ENCODE measurements at places on chromosomes 13 and 19. TPM values are rescaled to one million over a fixed set of nuclear protein-coding genes. Genes with fewer than 3 reads are reported as not detected.
A peak's percentile ranks its signal among the peaks of the same experiment; 100 is the strongest.

The SHISA7 gene
- total RNA-seq: 0.03 TPM

The DOHH gene
- total RNA-seq: 18.5 TPM

GRCh38 chr13:20258208-20258962 is 26.3 kb upstream of the GJB6 start:
- no peak for DNase-seq
- H3K36me3 ChIP-seq: no peaks in the 10 kb centered on the region
- no peak overlapping the region for H3K4me3 ChIP-seq

DNA sequence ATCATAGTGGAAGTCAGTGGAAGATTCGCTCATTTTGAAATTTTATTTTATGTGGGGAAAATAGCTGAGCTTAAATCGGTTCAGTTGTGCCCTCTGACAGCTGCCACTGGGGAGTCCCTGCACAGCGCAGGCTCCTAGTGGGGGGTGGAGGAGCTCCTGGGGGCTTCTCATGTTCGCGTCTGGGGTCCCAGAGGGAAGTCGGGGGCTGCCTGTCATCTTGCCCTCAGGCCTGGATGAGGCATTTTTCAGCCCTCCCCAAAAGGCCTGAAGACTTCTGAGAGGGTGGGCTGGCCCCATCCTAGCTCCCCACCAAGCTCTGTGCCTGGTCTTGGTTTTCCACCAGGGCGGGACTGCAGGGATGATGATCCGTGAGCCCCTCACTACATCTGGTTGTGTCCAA is 82.1 kb downstream of the CHST8 start:
- no peaks in the 10 kb centered on the region for H3K4me1 ChIP-seq
- no peak overlapping the region for H3K27ac ChIP-seq
- no peak overlapping the region for H3K4me3 ChIP-seq
- DNase-seq: no peak
- H3K27me3 ChIP-seq: no peaks in the 10 kb centered on the region

GRCh38 chr13:77528834-77529500 is 6.5 kb upstream of the SCEL start:
- DNase-seq: no peak
- H3K27me3 ChIP-seq: no peaks in the 10 kb centered on the region
- no peaks in the 10 kb centered on the region for H3K4me1 ChIP-seq

GRCh38 chr13:97266772-97267417 is 44.8 kb downstream of the MBNL2 start:
- H3K4me1 ChIP-seq: peaks cover 37% of the 10 kb centered on the region
- no peaks in the 10 kb centered on the region for H3K27me3 ChIP-seq
- peak overlapping the region; percentile 43 for H3K27ac ChIP-seq
- peak; percentile 48 for DNase-seq
- H3K4me3 ChIP-seq: no peak overlapping the region

DNA sequence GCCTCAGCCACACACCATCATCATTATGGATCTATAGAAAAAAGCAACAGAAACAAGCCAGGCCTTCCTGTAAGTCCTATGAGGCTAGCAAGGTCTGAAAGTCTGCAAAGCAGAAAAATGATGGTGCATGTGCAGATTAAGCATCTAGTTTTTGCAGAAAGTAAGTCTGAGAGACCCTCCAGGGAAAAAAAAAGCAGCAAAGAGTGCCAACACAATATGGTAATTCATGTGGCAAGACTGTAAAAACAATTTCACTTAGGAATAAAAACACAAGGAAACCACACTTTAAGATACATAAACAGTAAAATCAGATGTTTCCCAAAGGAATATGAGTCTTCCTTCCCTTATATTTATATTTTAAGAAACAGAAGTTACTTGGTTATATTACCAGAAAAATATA is 112.3 kb upstream of the FBXL3 start:
- no peak overlapping the region for H3K27ac ChIP-seq
- no peaks in the 10 kb centered on the region for H3K4me1 ChIP-seq
- no peaks in the 10 kb centered on the region for H3K27me3 ChIP-seq
- peaks cover 19% of the 10 kb centered on the region for H3K36me3 ChIP-seq
- H3K4me3 ChIP-seq: no peak overlapping the region
- no peak for DNase-seq

- H3K36me3 ChIP-seq: no peaks in the 10 kb centered on the region
- DNase-seq: no peak
- H3K4me3 ChIP-seq: no peak overlapping the region
- H3K27me3 ChIP-seq: no peaks in the 10 kb centered on the region
- no peak overlapping the region for H3K27ac ChIP-seq
Measured at GRCh38 chr19:13937479-13938300, 527 bp downstream of the PODNL1 start.

GRCh38 chr13:62302341-62302740 is 886.7 kb upstream of the PCDH20 start:
- no peaks in the 10 kb centered on the region for H3K4me1 ChIP-seq
- no peaks in the 10 kb centered on the region for H3K27me3 ChIP-seq
- DNase-seq: no peak
- H3K4me3 ChIP-seq: no peak overlapping the region
- no peak overlapping the region for H3K27ac ChIP-seq

GRCh38 chr13:21405309-21405708 is 53.8 kb downstream of the ZDHHC20 start:
- no peak overlapping the region for H3K4me3 ChIP-seq
- no peaks in the 10 kb centered on the region for H3K27me3 ChIP-seq
- H3K36me3 ChIP-seq: peaks cover 8% of the 10 kb centered on the region
- H3K4me1 ChIP-seq: no peaks in the 10 kb centered on the region
- no peak overlapping the region for H3K27ac ChIP-seq
- no peak for DNase-seq

DNA sequence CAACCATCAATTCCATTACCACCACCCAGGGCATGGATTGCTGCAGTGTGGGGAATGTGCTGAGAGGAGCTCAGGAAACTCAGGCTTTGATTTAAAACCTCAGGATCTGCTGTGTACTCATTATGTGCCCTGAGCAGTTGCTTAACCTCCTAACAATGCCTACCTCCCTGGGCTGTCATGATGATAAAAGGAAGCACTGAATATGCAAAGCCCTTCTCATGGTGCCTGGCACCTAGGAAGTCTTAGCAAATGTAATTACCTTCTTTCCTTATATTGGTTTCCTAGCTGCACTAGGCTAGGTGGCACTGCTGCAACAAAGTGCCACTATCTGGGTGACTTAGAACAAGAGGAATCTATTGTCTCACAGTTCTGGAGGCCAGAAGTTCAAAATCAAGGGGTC is 62.2 kb downstream of the KCTD12 start:
- H3K4me1 ChIP-seq: no peaks in the 10 kb centered on the region
- H3K27ac ChIP-seq: no peak overlapping the region
- H3K27me3 ChIP-seq: no peaks in the 10 kb centered on the region

DNA sequence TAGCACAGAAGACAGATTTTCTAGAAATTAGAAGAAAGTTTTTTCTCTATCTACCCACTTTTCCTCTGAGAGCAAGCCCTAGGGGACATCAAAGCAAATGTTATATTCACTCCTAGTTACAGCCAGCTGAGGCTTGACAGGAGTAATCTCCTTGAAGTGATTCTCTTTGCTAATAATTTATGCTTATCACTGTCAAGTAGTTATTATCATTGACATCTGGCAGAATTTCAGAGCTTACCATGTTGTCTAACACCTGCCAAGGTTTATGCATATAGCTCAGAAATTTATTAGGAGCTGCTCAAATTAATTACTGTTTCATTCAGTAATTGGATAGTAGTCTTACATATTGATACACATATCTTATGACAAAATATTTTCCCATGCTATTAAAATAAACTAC is 465.9 kb upstream of the ATXN8OS start:
- H3K4me1 ChIP-seq: no peaks in the 10 kb centered on the region
- no peaks in the 10 kb centered on the region for H3K36me3 ChIP-seq
- no peak for DNase-seq
- no peak overlapping the region for H3K27ac ChIP-seq
- no peaks in the 10 kb centered on the region for H3K27me3 ChIP-seq
- no peak overlapping the region for H3K4me3 ChIP-seq

DNA sequence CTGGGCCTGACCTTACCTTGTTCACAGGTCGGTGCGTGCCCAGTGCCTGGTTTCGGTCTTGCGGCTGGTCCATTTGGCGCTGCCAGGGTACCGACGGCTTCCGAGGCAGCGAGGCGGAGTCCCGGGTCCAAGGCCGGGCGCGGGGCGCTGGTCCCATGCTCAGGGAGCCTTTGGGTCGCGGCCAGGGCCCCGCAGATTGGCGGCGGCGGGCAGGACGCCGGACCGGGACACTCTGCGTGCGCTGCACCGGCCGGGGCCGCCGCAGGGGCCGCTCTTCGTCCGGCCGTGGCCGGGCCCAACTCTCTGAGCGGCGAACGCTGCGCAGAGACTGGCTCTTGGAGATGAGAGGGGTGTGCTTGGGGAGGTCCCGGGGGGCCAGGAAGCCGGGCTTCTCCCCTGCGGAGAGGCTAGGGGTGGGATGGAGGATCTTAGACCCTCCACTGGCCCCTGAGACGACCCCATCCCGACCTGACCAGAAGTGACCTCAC is 3.4 kb upstream of the WIZ start:
- H3K4me1 ChIP-seq: peaks cover 10% of the 10 kb centered on the region
- peaks cover 29% of the 10 kb centered on the region for H3K27me3 ChIP-seq
- DNase-seq: no peak
- H3K27ac ChIP-seq: peak overlapping the region; percentile 13
- peak overlapping the region; percentile 24 for H3K4me3 ChIP-seq
- no peaks in the 10 kb centered on the region for H3K36me3 ChIP-seq

DNA sequence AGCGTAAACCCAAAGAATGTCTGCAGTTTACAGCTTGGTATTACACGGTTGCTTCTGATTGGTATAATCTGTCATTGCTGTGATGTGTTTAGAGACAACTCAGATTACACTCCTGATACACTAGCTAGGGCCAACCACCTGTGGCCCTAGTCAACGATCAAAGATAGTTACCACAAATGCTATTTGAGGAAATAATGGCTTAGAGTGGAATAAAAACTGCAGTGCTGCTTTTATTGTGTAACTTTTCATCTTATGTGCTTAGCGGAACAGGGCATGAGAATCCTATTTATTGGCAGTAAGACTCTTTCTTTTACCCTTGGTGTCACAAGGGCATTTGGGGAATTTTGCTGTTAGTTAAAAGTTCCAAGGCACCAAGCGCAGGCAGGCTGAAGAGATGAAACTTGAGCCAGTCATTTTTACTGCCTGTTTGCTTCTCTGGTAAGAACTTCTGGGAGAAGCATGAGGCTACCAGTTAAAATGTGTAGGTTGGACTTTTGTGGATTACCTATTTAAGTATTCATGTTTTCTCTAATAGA is 363.3 kb downstream of the KCNRG start:
- H3K36me3 ChIP-seq: no peaks in the 10 kb centered on the region
- no peak overlapping the region for H3K27ac ChIP-seq
- no peak for DNase-seq
- H3K4me1 ChIP-seq: peaks cover 3% of the 10 kb centered on the region
- no peak overlapping the region for H3K4me3 ChIP-seq

- H3K4me3 ChIP-seq: no peak overlapping the region
- H3K27ac ChIP-seq: peak overlapping the region; percentile 68
- peak; percentile 25 for DNase-seq
- H3K4me1 ChIP-seq: no peaks in the 10 kb centered on the region
- H3K27me3 ChIP-seq: no peaks in the 10 kb centered on the region
Measured at GRCh38 chr13:80630685-80631121, 289.8 kb upstream of the SPRY2 start.

DNA sequence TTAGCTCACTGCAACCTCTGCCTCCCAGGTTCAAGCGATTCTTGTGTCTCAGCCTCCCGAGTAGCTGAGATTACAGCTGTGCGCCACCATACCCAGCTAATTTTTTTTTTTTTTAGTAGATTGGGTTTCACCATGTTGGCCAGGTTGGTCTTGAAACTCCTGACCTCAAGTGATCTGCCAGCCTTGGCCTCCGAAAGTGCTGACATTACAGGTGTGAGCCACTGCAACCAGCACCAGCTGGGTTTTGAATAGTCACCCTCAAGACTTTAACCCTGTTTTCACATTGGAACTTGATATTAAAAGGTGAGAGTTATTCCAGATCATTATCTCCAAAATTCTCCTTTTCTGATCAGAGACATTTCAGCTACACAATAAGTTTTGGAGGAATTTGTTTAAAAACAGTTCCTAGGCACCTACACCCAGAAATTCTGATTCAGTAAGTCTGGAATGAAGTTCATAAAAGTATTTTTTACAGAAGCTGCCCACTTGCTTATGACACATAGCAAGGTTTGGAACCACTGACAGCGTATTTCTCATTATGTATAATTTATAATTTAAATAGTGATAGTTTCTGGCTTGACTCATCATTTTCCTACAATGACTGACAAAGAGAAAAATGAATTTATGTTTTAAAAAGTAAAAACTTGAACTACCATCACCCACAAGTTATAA is 417.3 kb downstream of the DIAPH3 start:
- no peak for DNase-seq
- H3K36me3 ChIP-seq: no peaks in the 10 kb centered on the region
- no peak overlapping the region for H3K27ac ChIP-seq
- no peaks in the 10 kb centered on the region for H3K4me1 ChIP-seq

DNA sequence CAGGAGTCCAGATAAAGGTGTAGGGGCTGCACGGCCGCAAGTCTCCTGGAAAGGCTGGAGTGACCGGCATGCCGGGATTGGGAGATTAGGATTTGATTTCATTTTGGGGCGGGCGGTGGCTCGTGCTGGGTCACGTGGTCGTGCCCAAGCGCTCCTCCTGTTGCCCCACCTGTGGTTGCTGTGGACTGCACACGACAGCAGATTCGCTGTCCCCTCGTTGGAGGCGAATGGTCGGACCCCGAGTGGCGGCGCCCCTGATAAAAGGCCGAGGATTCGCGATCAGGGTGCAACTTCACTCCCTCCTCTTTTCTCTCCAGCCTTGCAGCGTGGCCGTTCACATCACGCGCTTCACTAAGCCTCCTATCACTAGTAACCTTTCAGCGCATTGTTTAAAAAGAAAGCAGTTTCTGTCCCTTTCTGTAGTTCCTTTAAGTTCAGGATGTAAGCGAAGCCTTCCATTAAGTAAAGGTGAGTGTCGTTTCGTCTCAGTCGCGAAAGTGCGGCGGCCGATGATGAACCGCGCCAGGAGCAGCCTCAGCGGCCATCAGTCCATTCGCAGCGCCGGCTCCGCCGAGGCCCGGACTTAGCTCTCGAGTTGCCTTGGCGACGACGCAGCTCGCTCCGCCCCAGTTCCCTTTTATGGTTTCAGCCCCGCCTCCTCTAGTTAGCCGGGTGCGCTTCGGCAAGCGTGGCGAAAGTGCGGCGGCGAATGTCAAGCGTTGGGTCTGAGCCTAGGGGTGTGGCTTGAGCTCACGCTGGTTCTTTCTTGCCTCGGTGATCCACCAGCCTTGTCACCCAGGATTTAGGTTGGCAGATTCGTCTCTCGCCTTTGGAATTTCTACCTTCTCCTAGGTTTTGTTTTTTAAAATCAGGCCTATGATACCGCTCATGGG is 1.7 kb upstream of the PPP1R37 start:
- peak overlapping the region; percentile 84 for H3K27ac ChIP-seq
- H3K4me3 ChIP-seq: peak overlapping the region; percentile 11
- no peaks in the 10 kb centered on the region for H3K27me3 ChIP-seq
- no peaks in the 10 kb centered on the region for H3K36me3 ChIP-seq
- DNase-seq: peak; percentile 100

DNA sequence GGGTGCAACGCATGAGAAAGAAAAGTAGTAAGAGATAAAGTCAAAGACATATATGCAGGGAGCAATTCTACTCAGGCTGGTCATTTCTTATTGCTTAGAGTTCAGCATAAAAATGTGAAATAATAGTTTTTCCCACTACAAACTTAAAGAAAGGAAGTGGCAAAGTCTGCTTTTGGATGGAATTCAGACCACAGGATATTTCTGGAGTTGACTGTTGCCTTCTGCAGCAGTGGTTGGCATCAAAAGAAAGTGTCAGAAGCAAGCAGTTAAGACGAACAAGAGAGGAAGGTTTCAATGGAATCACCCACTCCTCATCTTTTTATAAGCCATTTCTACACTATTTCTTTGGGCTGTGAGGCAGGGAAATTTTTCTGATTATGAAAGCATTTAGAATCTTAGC is 36.2 kb upstream of the TRPC4 start:
- H3K27ac ChIP-seq: no peak overlapping the region
- no peaks in the 10 kb centered on the region for H3K27me3 ChIP-seq
- DNase-seq: no peak
- no peaks in the 10 kb centered on the region for H3K4me1 ChIP-seq
